ENCODE measurements at places on chromosomes 3 and 15. TPM values are rescaled to one million over a fixed set of nuclear protein-coding genes. Genes with fewer than 3 reads are reported as not detected.
A peak's percentile ranks its signal among the peaks of the same experiment; 100 is the strongest.

REC114 gene
- total RNA-seq: 0.20 TPM

SEMA5B gene
- total RNA-seq: not detected

BFSP2 gene
- not detected for total RNA-seq

FBXO40 gene
- not detected for total RNA-seq

XYLB gene
- total RNA-seq: 20.2 TPM

PLXNA1 gene
- total RNA-seq: 59.9 TPM

GOLGA6B gene
- total RNA-seq: not detected

COL6A5 gene
- total RNA-seq: 4.9 TPM

PLAAT1 gene
- 1.2 TPM for total RNA-seq

DENND6A gene
- 10.9 TPM for total RNA-seq

PLSCR5 gene
- total RNA-seq: not detected

MYO5C gene
- 0.24 TPM for total RNA-seq

GTF2E1 gene
- total RNA-seq: 20.1 TPM

ADIPOQ gene
- 0.04 TPM for total RNA-seq

GRCh38 chr3:181417748-181418147 lies 294.0 kb upstream of the SOX2 start:
- no peak for DNase-seq

GRCh38 chr15:86647810-86648440 lies 568.3 kb downstream of the AGBL1 start:
- DNase-seq: no peak

DNA sequence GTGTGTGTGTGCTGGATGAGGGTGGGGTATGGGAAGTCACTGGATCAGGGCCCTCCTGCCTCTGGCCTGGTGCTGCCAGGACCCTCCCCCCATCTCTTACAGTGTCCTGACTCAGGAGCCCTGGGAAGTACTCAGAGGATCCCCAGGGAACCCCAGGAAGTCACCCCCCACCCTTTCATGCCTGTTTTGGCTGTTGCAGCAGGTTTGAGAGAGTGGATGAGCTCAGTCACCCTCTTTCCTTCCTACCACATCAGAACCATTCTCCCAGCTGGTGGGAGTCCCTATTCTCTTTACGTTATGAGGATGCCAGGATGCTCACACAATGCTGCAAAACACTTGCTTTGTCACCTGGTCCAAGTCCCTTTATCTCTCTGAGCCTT lies 59.0 kb downstream of the BDH1 start:
- no peak for DNase-seq

GRCh38 chr3:126117786-126118185 lies 33.9 kb upstream of the SLC41A3 start:
- DNase-seq: no peak

GRCh38 chr3:142239421-142239820 lies 14.0 kb upstream of the GK5 start:
- no peak for DNase-seq

- DNase-seq: no peak
Measured at GRCh38 chr3:27570421-27571106, 86.4 kb upstream of the SLC4A7 start.

- peak; percentile 3 for DNase-seq
Measured at GRCh38 chr15:88193415-88193814, 63.1 kb downstream of the NTRK3 start.

DNA sequence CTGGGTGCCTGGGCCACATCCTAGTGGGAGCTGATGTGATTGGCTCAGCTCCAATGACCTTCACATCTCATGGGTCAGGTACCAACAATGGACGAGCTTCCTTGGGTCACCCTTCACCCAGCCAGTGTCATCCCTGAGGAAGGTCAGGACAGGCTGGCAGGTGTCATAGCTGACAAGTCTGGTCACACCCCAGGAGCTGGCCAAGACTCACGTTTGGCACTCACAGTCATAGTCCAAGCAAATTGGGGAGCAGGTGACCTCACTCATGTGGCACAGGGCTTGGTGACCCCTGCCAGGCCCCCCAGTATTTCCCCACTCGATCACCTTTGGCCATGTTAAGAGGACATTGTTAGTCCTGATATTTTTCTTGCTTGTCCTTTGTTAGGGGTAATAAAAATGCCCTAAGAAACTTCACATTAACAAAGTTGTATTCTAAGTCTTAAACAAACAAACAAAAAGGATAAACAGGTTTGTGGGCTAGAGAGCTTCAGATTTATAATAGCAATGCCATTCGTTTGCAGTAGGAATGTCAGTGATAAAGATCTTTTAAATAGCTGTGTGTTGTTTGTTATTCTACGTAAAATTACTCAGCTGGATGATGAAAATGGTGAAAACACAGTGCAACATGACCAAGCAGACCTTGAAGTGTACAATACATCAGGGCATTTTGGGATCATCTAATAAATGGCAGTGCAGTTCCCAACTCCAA lies 79.5 kb upstream of the POMGNT2 start:
- DNase-seq: no peak

DNA sequence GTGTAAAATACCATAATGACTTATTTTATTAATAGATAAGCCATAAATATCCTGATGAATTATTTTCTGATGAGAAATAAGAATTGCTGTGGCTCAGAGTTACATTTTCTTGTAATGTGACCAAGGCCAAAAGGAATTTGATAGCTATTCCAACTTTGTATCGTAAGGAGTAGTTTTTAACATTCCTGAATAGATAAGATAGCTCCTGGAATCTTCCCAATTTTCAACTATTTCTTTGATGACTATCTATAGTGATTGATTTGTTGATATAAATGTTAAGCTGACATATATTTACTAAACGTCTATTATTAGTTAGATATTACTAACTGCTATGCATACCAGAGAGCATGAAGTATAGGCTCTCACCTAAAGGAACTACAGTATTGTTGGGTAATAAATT lies 49.1 kb upstream of the SATB1 start:
- DNase-seq: no peak

- DNase-seq: no peak
Measured at GRCh38 chr15:79474252-79474651, 42.1 kb downstream of the MINAR1 start.

GRCh38 chr15:95946241-95946640 lies 384.3 kb upstream of the NR2F2 start:
- no peak for DNase-seq

DNA sequence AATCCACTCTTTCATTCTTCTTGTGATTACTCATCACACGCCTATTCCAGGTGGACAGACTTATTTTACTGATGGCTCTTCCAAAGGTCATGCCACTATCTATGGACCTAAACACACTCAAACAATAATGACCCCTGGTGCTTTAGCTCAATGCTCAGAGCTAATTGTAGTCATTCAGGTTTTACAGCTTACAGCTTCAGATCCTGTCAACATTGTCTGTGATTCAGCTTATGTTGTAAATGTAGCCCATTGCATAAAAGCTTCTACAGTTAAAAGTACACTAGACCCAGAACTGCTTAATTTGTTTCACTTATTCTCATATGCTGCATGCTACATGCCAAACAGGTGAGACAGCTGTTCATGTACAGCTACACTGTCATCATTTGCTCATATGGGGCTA lies 49.2 kb downstream of the LSM3 start:
- no peak for DNase-seq

DNA sequence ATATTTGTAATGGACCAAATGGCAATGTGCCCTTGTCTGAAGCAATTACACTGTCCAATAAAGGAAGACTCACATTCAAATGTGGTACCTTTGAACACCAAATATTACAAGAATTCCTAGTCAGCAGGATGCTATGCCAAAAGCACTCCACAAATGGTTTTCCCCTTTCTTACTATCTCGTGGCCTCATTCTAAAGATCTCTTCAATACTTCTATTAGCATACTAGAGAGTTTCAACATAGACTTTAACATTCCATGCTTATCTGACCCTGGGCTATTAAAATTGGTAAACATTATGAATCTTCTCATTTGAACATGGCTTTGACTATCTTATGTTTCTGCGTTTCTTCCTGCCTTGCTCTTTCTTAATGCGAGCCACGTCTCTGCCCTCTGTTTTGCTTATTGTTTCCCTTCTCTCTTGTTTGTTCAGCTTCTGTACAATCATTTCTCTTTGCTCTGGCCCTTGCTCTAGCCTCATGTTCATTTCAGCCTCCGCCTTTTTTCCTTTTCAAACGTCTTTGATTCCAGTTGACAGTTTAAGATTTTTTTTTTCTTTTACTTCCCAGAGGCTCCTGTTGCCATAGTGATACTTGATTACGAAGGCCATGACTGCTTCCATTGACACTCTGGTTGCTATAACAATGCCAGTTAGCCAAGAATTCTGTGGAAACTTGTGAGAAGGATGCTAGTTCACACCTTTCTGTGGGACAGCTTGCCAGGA lies 49.5 kb upstream of the SLC9A9 start:
- no peak for DNase-seq

DNA sequence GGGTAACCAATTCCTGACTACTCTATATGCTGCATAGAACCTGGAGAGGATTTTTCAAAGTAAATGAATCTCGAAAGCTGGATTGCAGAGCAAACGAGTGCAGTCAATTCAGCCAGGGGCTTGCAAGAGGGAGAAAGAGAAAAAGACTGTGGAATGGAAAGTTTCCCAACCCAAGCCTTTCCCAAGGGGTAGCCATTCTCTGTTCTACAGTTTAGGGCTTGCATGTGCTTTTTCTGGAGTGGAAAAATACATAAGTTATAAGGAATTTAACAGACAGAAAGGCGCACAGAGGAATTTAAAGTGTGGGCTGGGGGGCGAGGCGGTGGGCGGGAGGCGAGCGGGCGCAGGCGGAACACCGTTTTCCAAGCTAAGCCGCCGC lies 511 bp upstream of the RARB start:
- no peak for DNase-seq

GRCh38 chr3:90018779-90019178 lies 911.4 kb downstream of the EPHA3 start:
- no peak for DNase-seq

- no peak for DNase-seq
Measured at GRCh38 chr3:31178467-31178866, 284.0 kb upstream of the GADL1 start.

DNA sequence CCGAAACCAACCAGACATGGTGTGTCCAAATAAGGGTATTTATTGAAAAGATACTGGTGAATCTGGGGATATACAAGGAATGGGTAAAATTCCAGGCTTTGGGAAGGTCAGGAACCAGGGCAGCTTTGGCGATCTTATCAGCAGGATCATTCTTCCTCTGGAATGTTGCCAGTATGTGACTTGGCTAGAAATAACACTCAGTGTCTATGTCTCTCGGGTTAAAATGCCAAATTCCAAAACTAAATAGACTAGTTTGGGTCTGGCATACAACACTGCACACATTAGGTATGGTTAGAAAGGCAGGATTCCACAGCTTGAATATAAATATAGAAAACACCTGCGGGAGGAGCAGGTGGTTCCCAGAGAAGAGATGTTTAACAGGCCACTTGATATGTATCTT lies 220.2 kb upstream of the CD96 start:
- no peak for DNase-seq

DNA sequence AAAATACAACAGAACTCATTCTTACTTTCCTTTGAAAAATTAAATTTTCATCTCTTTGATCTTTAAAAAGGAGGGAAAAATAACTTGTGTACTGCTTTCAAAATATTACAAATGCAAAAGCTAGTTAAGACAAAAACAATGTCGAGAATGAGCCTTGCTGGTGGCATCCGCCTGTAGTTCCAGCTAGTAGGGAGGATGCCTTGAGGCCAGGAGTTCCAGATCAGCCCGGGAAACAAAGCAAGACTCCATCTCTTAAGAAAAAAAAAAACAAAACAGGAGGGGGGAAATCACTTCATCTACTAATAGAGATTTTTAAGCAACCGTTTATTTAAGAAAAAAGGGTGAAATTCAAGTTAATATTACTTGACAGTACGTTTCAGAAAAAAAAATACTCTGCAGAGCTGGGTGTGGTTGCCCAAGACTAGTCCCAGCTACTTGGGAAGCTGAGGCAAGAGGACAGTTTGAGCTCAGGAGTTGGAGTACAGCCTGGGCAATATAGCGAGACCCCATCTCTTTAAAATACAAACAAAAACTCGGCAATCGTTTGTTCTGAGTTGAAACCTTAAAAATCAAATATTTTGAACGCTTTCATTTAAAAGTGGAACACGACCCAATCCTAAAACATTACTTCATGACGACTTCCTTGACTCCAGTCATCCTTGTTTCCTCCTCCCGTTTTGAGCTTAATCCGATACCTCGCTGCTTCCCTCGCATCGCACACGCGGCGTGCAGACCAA lies 1.2 kb downstream of the KPNA1 start:
- no peak for DNase-seq

- DNase-seq: no peak
Measured at GRCh38 chr3:78757731-78758130, 1010.1 kb downstream of the ROBO1 start.

DNA sequence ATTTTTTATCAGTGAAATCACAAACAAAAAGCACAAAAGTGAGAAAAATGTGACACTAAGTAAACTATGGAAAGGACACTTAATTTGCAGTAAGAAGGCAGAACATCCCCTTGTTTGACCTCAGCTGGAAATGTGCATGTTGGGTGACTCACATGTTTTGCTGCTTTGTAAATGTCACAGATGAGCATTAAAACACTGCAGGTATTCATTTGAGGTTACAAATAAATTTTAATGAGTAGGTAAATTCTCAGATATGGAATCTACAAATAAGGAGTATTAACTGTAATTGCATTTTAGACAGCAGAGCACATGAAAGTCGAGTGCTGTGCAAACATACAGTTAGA lies 20.3 kb downstream of the CHMP2B start:
- no peak for DNase-seq

DNA sequence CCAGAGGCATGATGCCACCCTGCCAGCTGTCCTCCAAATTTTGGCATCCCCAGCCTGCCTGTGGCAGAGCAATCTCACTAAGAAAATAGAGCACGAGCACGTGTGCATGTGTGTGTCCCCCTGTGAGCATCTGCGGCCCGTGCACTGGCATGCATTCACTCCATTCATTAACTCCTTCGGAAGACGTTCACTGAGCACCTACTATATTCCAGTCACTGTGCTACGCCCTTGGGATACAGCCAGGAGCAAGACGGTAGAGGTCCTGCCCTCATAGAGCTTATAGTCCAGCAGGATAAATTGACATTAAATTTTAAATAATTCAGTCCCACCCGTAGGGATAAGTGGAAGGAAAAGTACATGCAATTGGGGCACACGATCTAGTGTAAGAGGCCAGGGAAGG lies 40.0 kb upstream of the HES1 start:
- no peak for DNase-seq

DNA sequence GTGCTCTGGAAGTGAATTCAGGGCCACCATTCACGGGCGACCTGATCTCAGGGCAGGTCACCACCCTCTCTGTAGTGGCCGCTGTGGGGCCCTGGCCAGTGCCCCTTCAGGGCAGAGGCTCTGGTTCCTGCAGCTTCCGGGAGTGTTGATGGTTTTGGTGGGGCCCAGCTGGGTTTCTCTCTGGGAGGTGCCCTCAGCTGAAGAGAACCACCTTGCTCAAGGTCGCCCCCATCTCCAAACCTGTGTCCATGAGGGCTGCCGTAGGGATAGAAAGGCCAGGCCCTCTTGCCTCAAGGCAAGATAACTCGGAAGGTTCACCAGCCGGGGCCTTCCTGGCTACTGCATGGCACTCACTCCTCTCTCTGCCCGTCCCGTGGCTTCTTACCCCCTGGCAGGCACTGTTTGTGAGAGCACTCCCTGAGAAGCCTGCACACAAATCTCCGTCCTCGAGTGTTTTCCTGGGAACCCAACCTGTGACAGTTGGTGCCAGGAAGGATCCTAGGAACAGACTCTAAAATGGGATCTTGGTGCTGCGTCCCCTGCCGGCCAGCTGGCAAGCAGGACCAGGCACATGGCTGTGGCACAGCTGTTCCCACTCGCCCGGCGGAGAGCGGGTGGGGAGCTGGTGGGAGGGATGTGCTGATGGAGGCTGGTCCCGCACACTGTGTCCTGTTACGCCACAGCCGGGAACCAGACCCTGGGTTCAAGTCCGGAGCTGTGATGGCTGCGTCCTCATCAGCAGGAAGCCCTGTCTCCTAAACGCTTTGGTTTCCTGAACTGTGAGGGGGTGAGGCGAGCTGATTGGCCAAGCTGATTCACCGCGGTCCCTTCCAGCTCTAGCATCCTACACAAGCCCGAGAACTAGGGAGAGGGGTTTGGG lies 23.2 kb upstream of the PIGZ start:
- DNase-seq: no peak
